ENCODE measurements at places on chromosomes 12 and 14.

GRCh38 chr12:55732288-55732687 is 3.5 kb upstream of the CD63 start:
- DNase-seq, result no peak

- DNase-seq, result no peak
Measured at GRCh38 chr12:62694116-62694515, 227.5 kb downstream of the MON2 start.

DNA sequence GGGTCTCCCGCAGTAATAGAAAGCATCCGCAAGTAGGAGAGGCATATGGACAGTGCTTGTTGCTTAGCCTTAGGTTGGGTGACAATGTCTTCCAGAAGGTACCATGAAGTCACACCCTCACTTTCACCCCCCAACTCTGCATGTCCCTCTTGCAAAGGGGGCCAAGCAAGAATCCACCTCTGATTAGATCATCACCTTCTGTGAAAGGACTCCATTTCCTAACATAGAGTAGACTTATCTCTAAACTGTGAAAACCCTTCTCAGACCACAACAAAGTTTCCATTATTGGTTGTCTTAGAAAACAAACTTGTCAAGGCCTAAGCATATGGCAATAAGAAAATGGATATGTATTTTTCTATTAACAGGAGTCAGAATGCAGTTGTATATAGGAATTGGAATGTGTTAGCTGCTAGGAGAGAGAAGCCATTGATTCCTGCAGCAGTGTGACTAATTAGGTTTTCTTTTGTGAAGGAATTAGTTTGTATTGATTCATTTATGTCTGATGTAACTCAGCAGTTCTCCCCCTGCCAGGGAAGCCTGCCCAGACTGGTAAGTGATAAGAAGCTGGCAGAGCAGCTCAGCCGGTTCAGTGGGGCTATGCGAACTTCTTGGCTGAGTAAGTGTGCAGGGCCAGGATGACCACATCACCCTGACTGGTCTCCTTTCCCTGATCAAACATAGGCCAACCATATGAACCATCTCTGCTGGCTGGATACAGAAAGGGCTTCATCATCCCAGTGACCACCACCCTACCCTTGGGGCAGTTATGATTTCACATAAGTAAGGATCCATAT is 107.3 kb upstream of the CCDC196 start:
- DNase-seq, result no peak

- DNase-seq, result no peak
Measured at GRCh38 chr14:53032161-53032803, 81.4 kb upstream of the FERMT2 start.

- no peak for DNase-seq
Measured at GRCh38 chr14:65408113-65408512, 4.4 kb upstream of the FUT8 start.

- DNase-seq, result no peak
Measured at GRCh38 chr12:47754881-47755280, 3.8 kb downstream of the RAPGEF3 start.

- no peak for DNase-seq
Measured at GRCh38 chr14:90600619-90601018, 203.8 kb downstream of the CALM1 start.

GRCh38 chr12:113315358-113315757 is 19.6 kb downstream of the SLC8B1 start:
- no peak for DNase-seq

DNA sequence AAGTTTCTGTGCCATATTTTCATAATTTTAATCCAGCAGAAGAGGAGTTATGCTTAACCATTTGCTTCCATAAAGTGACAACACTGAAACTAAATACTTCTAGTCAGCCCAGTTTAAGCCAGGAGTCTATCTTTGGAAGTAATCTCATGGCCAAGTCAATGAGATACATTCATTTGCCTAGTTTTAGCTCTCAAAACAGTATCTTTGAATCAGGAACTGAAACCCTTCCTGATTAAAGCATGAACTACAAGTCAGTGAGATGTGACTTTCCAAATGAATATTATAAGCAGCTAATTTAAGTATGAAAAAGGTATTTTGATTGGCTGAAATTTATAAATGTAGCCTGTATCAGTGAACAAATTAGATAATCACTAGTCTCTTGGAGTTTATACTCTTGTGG is 491.5 kb downstream of the SLC6A15 start:
- DNase-seq, result no peak

DNA sequence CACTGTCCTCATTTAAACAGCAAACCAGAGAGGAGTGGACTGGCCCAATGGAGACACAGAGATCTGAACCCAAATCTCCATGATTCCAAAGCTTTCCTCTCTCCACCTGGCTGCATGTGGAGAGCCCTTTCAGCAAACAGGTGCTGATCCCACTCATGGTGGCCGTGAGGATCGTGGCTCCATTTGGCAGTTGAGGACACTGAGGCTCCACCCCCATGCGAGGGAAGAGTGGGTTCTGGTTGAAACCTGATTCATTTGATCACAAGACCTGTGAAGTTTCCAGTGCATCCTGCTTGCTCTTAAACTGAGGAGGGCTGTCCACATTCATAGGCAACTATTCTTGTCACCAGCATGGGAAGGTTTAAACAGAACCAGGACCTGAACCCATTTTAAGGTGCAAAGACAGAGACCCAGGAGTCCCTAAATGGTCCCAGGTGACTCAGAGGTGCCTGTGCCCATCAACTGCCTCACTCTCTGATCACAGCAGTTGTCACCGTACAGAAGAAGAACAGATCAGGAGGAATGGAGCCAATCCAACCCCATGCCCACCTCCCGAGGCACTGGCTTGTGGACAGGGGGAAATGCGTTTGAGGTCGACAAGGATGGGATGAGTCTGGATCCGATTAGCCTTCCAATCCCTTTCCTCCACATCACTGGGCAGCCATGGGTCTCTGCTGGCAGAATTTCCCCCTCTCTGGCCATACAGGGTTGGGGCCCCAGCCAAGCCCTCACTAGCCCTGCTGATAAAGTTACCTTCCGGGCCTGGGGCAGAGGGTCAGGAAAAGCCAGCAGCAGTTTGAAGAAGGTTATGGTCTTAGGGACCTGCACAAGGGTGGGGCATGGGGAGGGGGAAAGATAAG is 45.5 kb upstream of the BCL11B start:
- DNase-seq, result no peak

DNA sequence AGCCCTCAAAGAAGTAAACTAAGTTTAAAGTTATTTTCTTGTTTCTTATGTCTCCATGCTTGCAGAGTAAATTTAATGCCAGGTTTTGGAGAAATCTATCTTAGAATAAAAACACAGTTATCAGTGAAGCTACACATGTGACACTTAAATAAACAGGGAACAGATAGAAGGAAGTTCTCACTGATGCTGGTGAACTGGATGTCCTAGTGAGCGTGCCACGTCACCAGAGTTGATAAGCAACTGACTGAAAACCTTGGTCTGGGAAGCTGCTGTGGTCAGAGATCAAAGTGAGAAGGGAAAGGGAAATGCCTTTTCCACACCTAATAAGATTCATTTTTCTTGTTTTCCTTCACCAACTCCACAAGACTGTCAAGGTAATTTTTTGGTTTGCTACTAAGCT is 74.8 kb upstream of the PCED1B start:
- DNase-seq, result no peak

DNA sequence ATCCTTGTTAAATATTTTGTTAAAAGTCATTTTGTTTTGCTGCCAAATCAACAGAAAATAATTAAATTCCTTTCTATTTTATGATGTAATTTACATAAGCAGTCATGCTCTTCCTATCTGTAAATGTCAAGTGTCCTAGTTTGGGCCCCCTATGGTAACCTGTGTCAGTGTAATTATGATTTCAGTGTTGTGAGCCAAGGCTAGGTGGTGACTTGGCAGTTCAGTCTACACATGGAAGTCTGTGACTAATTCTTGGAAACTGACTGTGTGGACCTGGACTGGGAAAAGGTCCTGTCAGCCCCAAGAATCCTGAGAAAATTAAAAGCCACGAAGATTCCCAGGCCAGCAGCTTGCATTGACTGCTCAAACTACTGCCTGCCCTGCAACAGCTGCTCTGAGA is 371.0 kb downstream of the FUT8 start:
- DNase-seq, result no peak

DNA sequence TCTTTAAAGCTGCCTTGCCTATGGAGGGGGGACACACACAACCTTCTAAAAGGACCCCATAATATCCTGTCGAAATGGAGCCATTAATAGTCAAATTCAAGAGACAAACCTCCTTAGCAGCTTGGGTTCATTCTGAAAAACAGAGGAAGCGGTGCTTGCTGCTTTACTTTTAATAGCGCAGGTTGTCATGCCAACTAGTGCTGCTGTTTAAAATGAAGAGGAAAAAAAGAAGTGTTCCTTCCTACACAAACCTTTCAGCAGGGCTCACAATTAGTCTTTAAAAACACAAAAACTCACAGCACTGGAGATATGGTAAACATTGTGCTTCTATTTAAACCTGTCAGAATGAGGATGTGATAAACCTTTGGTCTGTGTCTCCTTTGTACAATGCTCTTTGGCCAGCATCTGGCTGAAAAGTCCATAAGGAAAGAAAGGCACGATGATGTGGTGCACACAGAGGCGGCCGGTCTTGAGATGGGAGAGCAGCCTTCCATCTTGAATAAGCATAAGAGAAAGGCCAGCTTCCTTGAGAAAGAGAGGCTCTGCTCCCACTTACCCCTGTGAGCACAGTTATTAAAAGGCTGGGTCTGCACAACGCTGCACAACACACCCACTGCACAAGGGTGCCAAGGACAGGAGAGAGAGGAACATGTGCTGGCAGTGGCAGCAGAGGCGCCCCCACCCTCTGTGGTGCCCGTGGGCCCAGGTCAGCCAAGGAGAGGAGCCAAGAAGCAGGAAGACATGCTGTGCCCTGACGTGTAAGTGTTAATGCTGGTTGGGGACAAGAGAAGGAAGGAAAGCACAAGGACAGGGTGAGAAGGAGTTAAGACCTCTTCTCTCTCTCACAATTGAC is 144.6 kb downstream of the TTC7B start:
- DNase-seq, result no peak

- no peak for DNase-seq
Measured at GRCh38 chr12:12721176-12721751, 4.1 kb downstream of the CDKN1B start.

GRCh38 chr12:1488908-1489381 is 105.4 kb downstream of the FBXL14 start:
- no peak for DNase-seq

GRCh38 chr14:51596488-51597117 is 55.1 kb upstream of the FRMD6 start:
- no peak for DNase-seq

All from effector memory CD4-positive, alpha-beta T cell (primary cell).